ENCODE measurements at places on chromosomes 2 and 18. TPM values are rescaled to one million over a fixed set of nuclear protein-coding genes. Genes with fewer than 3 reads are reported as not detected.

DNA sequence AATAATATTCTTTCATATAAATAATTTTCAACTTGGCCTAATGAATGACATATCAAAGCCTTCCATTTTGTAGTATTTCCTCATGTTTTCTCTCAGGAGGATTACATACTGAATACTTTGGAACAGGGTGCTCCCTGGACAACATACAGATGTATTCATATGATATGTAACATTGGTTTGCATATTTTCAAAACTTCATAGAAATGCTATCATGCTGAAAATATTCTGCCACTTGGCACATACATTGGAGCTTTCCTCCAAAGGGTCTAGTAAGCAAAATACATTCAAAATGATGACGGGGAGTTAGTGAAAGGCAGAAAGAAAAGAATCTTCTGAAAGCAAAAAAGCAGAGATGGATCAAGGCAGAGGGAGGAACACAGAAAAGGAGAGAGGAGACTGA lies 38.1 kb upstream of the RTN4 start:
- no peak for DNase-seq

DNA sequence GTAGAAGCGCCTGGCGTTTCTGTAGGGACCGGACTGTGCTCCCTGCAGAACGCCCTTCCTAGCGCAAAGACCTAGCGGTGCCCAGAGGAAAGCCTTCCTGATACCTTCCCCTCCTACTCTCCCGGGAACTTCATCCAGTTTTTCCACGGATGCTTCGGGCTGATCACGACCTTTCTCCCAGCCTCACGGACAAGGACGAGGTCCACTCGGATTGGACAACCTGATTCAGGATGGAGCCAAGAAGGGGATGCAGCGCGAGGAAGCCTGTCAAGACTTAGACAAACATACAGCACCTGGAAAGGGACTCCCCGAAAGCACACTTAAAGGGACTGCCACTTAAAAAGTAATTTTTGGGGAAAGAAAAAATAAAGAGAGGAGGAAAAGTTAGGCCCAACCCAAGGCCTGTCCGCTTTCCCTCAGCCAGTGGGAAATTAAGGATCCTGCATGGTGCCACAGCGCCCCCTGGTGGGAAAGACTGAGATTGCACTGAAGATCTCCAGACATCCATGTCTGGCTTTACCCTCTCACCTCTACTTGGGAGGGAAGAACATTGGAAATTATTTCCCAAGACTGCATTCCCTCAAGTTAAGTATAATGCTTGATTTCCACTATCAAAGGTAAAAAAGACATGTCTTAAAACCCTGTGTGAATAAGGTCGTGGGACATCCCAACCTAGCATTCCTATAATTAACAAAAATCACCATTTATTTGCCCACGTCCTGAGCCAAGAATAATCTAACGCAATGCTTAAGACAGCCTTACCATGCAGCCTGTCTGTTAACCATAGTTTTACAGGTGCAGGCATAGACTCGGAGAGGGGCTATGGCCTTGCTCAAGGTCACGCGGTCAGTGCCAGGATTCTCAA lies 13.4 kb upstream of the COPS8 start:
- peak; percentile 82 for DNase-seq

DNA sequence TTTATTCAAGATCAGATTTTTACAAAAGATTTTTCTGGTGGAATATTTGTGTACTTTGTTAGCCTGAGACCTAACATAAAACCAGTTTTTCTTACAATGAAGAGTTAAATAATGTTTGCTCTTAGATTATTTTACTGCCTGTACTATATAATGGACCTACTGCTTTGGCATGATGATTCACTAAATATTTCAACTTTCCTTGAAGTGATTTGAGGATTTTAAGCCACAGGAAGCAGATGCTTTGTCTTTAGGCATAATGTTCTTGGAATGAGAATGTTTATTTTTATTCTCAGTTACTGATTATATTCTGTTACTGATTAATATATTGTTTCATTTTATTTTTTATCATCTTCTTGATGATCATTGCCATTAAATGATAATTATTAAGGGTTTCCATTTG lies 175.3 kb upstream of the LRP1B start:
- DNase-seq, result no peak

- DNase-seq, result no peak
Measured at GRCh38 chr2:29702276-29702675, 219.1 kb downstream of the ALK start.

- DNase-seq, result no peak
Measured at GRCh38 chr18:78939105-78939504, 40.5 kb upstream of the SALL3 start.

Gene TOGARAM2
- total RNA-seq, result 9.6 TPM

Gene DNER
- total RNA-seq, result 1.7 TPM
